ENCODE measurements at places on chromosomes 7 and 10.
A peak's percentile ranks its signal among the peaks of the same experiment; 100 is the strongest.

GRCh38 chr10:102998399-102998907 is 80.4 kb downstream of the CNNM2 start:
- no peak for DNase-seq

GRCh38 chr10:64014281-64014680 is 493.1 kb downstream of the REEP3 start:
- DNase-seq: no peak

DNA sequence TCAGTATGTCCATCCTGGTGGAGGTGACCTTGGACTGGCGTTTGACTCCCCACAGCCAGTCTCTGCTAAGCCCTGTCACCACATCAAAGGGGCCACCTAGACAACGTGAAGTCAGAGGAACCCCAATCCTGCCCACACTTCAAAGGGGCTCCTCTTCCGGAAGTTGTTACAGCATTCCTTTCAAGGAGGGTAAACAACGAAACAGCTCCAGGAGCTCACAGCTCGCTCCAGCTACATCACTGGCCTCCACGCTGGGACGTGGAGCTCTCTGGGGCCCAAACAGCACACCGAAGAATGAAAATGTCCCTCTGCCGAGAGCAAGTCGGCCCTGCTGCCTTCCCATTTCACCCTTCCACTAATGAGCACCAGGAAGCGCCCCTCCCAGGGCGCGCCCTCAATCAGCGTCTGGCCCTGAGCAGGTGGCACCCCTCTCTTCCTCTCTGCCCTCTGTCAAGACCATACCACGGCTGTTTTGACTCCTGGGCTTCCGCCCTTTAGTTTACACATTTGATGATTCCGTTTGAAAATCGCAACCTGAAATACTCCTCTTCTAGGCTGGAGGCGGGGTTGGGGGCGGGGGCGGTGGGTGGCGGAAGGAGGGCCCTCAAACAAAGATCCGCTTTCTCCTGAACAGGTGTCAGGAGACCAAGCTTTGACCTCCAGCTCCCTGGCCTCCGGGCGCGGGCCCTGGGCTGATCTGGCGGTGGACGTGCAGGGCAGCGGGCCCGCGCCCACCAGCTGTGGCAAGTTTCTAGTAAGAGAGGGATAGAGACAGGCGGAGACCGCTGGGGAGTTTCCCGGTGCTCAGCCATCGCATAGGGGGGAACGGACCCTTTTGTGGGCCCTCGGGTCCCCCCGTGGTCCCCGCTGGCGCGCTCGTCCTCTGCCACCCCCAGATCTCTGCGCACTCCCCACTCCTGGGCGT is 53.1 kb upstream of the KDM7A start:
- DNase-seq: peak; percentile 67

- DNase-seq: no peak
Measured at GRCh38 chr10:62323751-62324150, 50.4 kb upstream of the ZNF365 start.

GRCh38 chr10:34475274-34475646 is 339.8 kb downstream of the PARD3 start:
- DNase-seq: no peak

DNA sequence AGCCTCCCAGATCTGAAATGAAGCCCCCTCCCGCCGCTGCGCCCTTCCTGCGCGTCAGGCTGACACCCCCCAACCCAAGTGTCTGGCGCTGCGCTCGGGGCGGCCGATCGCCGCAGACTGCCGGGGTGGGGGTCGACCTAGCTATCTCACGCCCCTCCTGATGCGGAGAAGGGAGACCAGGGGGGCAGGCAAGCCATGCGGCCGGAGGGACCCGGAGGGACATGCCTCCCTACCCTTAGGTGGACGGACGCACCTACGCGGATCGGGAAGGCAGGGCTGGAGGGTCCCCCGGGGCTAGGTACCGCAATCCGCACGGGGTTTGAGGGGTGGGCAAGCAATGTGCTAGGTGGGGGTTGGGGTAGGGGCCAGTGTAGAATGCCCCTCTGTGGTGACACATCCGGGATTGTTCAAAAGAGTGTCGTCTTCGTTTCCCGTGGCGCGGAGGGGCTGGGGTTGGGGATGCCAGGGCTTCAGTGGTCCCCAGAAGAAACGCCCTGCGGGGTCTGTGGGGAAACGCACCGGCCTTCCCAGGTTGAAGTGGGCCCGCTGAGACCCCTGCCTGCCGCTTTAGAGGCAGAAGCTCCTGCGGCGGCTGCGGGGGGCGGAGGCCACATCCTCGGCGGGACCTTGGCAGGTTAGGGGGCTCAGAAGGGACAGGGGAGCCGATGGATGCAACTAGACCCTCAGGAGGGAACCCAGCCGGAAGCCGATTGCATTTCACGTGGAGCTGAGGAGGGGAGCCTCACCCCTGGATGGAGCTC is 913 bp downstream of the ADCYAP1R1 start:
- DNase-seq: no peak

DNA sequence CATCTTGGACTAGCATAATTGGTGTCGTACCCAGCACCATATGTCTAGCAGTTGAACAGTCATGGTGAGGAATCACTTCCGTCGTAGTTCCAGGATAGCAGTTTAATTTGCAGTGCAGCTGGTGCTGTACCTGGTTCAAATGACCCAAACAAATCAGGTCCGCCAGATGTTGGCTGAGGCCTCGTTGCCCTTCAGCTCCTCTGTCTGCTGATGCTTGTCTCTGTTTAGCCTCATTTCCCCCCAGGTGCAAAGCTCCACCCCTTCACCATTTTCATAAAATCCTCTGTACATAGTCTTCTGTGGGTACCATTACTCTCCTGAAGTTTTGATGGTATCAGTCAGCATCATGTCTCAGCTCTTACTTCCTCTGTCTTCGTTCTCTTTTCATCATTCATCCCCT is 35.1 kb downstream of the UMAD1 start:
- no peak for DNase-seq

GRCh38 chr7:29457565-29458011 is 106.0 kb upstream of the PRR15 start:
- DNase-seq: no peak

GRCh38 chr10:1049425-1049958 is 573 bp upstream of the IDI1 start:
- DNase-seq: no peak

DNA sequence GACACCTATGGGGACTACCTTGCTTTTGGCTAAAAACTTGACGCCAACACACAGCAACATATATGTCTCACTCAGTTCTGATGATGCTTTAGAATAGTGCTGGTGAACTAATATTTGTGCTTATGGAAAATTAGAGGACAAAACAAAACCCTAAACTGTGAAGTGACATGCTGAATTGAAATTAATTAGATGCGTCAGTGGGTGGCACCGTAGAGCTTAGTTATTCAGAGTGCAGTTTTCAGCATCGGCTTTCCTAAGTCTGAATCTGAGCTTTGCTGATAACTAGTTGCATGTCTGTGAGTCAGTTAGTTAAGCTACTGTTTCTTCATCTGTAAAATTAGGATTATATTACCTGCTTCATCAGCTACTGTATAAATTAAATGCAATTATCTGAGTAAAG is 245.0 kb upstream of the SORCS1 start:
- DNase-seq: no peak

DNA sequence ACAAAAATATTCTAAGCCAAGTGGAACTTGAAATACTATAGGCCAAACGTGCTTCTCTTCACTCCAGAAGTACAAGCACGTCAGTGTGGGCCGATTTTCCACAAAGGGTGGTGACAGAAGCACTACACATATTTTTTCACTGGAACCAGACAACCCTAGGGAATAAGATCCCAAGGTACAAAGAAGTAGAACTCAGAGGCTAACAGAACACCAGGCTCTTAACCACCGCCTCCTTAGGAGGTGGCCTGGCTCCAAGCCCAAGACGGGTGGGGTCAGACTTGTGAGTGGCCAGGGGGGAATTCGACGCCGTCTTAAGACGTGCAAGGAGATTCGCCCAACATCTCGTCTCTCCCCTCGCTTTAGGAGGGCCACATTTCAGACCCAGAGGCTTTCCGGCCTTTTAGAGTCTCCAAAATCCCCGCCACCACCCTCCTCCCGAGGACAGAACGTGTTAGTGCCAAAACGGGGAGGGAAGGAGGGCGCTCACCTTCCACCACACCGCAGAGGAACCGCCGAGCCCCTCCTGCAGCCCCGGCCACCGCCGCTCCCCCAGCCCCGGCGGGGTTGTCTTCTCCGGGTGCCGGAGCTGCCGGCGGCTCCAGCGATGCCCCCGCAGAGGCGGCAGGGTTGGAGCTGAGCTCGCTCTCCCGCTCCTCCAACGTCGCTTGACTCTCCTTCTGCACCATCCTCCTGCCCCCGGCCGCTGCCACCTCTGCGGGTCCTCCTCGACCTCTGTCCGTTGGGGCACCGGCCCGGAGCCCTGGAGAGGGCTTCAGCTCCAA is 716 bp downstream of the OGA start:
- DNase-seq: peak; percentile 70

- DNase-seq: no peak
Measured at GRCh38 chr10:98235846-98236245, 32.1 kb downstream of the LOXL4 start.

- no peak for DNase-seq
Measured at GRCh38 chr10:69781576-69781975, 20.1 kb upstream of the COL13A1 start.

DNA sequence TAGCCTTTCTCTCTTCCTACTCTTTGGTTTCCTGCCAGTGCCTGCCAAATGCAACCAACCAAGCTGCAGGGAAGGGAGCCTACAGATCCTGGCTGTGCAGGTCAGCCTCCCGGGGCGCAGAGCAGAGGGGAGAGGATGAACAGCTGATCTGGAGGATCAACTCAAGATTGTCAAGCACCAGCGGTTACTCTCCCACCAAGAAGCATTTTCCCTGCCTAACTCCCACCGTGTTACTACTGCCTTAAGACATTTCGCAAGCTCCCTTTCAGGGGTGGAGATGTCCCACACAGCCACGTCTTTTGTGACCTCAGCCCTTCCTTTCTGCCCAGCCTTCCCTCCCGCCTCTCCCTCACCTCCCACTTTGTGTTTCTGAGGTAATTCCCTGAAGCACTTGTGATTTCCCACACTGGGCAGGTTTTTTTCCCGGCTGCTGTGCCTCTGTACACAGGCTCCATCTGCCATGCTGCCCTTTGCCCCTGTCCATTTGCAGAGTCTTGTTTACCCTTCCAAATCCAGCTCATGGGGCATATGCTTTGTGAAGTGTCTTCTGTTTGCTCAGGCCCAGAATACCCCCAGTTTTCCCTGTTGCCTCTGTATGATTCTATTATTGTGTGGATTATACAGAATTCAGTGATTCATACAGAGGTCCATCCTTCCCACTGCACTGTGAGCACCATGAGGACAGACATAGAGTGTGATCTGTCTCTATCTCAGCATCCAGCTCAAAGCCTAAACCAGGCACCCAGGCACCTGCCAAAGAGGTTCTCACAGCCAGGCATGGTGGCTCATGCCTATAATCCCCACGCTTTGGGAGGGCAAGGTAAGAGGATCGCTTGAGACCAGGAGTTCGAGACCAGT is 40.9 kb upstream of the PAPSS2 start:
- DNase-seq: no peak

- DNase-seq: no peak
Measured at GRCh38 chr10:113469796-113470195, 83.1 kb upstream of the HABP2 start.

DNA sequence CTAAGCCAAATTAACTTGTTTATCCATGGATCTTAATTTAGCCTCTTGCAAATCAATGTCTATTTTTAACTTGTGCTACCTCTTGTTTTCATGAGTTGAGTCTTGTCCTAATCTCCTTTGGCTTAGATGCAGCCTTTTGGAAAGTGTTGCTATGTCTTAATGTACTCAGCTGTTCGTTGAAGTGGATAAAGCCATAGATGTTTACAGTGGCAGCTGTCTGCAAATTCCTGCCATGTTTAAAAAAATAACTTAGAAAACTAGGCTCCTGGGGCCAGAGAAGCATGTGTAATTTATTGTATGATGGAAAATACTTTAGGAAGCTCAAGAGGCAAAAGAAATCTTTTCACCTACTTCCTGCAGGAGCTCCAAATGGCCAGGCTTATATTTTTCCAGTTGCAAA is 253.1 kb upstream of the RHOBTB1 start:
- no peak for DNase-seq

DNA sequence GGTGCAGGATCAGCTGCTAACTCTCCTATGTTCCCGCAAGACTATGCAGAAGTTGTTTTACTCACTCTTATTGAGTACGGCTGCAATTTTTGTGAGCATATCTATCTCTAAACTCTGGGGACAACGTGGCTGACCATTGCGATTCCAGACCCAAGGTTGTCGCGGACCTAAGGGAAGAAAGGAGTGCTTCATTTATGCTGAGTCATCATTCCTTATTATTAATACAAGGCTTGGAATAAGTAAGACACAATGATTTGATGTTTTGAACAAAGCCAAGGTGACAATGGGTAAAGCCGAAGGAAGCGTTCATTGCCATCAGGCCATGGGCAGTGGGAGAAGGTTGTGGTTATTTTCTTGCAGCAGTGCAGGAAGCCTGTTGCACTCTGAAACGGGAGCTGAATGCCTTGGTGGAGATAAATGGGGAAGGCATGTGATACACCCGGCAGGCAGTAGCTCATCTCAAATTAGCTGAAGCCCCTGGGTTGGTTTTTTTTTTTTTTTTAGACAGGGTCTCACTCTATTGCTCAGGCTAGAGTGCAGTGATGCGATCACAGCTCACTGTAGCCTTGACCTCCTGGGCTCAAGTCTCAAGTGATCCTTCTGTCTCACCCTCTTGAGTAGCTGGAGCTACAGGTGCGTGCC is 605.7 kb downstream of the TYW1 start:
- no peak for DNase-seq

DNA sequence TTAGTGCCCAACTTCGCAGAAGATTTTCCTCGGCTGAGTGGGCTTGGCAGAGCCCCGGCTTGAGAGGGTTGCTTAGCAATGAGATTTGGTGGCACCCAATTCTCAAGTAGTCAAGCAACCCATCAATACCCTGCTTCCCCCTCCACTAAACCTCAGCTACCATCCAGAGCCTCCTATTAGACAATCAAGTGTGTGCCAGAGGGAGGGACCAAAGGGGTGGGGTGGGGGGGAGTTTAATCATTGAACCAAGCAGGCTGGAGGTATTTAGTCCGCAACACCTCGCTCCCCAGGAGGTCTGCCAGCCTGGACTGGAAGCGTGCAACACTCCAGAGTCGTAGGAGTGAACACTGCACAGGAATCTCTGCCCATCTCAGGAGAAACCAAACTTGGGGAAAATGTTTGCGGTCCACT is at the start of gene HKDC1:
Gene HKDC1 (plus strand): TSS at position 292 of the 411 bp plus-strand sequence. CDS start 104 bp downstream, at position 396.
- no peak for DNase-seq

- no peak for DNase-seq
Measured at GRCh38 chr7:93043385-93043985, 74.3 kb downstream of the SAMD9 start.

Data from activated naive CD4-positive, alpha-beta T cell treated with anti-CD3 and anti-CD28 coated beads, Interleukin-2, amount 50 U/mL, for 72 hours (primary cell).